ENCODE measurements at places on chromosomes 12 and 14.

DNA sequence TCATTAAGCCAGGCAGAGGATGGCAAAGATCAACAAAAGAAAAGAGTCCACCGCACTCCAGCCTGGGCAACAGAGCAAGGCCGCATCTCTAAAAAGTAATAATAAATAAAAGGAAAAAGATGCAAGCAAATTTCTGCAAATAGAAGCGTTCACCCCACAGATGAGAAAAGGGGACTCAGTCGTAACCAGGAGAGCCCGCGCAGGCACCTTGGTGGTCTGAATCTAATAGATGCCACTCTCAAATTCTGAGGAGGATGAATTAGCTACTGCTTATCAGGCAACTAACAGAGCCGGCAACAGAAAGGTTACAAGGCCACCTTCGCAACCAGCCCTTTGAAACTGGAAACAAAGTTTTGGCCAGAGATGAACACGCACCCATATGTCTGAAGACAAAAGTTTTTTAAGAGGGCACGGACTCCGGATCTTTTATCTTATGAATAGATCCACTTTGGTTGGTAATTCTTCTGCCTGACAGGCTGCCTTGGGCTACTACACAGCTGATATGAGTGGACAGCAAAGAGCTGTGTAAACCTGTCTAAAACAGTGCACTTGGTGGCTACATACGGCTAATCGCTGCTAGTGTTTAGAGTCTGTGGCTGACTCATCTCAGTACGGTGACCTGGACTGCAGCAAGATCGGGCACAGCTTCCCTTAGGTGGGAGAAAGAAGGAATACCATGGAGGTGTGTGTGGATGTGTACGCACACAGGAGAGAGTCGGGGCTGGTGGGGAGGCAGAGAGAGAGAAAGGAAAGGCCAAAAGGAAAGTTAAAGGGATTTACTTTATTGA lies 32.9 kb upstream of the TTC7B start:
- DNase-seq, result no peak

GRCh38 chr12:92065018-92065499 lies 80.6 kb downstream of the BTG1 start:
- DNase-seq, result no peak

DNA sequence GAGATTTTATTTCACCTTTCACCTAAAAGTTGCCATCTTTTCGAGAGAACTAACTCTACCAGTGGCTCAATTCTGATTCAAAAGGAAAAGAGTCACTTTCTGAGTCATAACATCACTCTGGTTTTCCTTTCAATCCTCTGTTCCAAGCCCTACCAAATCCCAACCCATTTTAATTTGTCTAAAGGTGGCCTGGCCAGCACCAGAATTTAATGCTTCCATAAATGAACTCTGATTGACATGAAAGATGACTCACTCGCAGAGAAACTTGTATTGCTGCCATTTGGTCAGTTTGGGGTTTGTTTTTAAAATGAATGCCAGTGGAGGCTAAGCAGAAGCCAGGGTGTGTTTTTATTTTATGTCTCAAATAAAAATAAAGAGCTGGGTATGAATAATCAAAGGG lies 117.4 kb upstream of the SOX5 start:
- DNase-seq, result no peak

- DNase-seq, result no peak
These were observed 781.4 kb upstream of the TMEM132C start for GRCh38 chr12:127485528-127485927.

DNA sequence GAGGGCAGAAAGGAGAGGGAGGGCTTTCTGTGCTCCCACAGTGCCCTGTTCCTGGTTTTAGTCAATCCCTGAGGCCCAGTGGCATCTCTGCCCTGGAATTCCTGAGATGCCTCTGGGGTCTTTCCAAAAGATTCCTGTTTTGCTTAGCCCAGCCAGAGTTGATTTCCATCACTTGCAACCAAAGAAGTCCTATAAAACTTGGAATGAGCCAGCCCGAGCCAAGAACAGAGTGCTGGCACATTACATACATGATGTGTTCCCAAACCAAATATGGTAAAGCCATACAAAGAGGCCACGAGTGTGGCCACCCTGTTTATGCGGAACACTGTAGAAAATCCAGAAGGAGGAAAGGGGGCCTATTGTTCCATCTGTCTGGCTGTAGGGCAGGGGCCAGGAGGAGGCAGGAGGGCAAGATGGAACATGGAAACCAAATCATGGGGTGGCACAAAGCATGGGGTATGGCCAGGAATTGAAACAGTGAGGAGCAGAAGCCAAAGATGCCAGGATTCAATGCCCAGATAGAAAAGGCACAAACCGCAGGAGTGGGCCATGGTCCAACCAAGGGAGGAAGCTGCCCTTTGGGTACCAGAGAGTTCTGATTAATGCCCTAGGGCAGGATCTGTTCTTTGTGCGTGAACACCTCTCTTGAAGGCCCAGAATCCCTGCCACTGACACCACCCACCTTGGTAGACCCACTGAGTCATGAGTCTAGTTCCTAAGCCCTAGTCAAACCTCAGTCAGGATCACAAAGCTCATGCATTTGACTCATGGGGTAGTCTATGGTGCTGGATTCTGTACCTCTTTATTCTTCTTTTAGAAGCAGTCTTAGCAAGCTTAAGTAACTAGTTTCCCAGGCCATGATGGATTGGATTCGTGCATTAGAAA lies 75.2 kb downstream of the LRRC74A start:
- DNase-seq, result no peak

DNA sequence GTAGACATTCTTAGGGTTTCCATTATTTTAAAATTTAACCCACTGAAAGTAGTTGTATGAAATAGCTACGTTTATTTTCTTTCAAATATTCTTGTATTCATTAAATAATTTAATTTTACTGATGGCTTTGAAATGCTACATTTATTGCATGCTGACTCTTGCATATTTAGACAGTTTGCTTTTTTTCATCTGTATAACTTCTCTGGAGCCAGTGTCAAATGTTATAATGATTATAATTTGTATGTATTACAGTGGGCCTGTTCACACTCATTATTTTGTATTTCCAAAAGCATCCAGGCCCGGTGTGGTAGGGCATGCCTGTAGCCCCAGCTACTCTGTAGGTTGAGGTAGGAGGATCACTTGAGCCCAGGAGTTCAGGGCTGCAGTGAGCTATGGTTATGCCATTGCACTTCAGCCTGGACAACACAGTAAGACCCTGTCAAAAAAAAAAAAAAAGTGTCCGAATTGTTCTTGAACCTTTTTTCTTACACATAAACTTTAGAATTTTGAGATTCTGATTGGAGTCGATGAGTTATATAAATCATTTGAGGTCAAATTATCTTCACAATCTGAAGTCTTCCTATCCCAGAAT lies 905 bp downstream of the ZNF84 start:
- DNase-seq, result no peak
